ENCODE measurements at places on chromosomes 2 and 18.

- no peak for DNase-seq
Measured at GRCh38 chr2:86622519-86623042, 1.1 kb downstream of the RNF103 start.

- DNase-seq = no peak
Measured at GRCh38 chr2:144512891-144513351, 7.0 kb downstream of the ZEB2 start.

GRCh38 chr2:209911486-209911885, 91.0 kb upstream of the RPE start:
- no peak for DNase-seq

- DNase-seq = no peak
Measured at GRCh38 chr18:56139792-56140254, 498.6 kb downstream of the TXNL1 start.

GRCh38 chr18:49243391-49243790, 217.1 kb downstream of the DYM start:
- no peak for DNase-seq

GRCh38 chr18:32767400-32767799, 5.4 kb downstream of the KLHL14 start:
- no peak for DNase-seq

GRCh38 chr2:142974288-142975024, 97.0 kb downstream of the KYNU start:
- no peak for DNase-seq
